ENCODE measurements at places on chromosomes 12 and 14.

GRCh38 chr12:2649201-2650030 is 145.4 kb upstream of the FKBP4 start:
- DNase-seq = no peak

DNA sequence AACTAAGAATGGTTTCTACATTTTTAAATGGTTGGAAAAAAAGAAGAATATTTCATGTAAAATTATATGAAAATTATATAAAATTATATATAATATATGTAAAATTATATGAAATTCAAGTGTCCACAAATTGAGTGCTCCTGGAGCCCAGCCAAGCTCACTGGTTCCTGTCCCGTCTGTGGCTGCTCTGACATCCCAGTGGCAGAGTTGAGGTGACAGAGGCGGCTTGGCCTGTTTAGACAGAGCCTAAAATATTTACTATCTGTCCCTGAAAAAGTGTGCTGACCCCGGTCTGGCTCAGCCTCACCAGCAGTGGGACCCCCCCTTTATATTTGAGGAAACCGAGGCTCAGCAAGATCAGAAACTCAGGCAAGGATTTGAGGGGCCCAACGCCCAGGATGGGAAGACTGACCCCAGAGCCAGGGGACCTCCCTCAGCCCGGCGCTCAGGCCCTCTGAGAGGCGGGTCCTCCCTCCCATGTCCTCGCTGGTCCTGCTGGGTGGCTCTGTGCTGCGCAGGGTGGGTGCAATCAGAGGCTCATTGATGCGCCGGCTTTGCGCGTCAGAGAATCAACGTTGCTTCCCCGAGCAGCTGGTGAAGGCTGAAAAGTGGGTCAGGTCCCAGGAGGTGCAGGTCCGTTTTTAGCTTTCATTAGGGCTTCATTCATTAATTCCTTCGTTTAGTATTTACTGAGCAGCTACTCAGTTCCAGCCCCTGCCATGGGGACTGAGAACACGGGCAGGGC is 21.5 kb upstream of the BEGAIN start:
- no peak for DNase-seq

DNA sequence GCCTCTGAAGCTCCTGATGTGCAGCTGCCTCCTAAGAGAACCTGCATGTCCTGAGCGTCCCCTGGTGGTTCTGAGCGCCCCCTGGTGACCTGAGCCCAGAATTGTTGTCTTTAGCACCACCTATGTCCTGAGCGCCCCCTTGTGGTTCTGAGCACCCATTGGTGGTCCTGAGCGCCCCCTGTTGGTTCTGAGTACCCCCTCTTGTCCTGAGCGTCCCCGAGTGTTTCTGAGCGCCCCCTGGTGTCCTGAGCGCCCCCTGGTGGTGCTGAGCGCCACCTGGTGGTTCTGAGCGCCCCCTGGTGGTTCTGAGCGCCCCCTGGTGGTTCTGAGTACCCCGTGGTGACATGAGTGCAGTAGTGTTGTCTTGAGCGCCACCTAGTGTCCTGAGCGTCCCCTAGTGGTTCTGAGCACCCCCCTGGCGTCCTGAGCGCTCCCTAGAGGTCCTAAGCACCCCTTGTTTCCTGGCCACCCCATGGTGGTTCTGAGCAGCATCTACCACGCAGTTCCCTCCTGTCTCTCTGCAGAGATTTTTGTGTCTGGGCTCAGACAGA is 782.5 kb downstream of the TMEM121 start:
- peak; percentile 82 for DNase-seq

- DNase-seq = no peak
These were observed 18.7 kb upstream of the SERPINA6 start for GRCh38 chr14:94341656-94342333.

DNA sequence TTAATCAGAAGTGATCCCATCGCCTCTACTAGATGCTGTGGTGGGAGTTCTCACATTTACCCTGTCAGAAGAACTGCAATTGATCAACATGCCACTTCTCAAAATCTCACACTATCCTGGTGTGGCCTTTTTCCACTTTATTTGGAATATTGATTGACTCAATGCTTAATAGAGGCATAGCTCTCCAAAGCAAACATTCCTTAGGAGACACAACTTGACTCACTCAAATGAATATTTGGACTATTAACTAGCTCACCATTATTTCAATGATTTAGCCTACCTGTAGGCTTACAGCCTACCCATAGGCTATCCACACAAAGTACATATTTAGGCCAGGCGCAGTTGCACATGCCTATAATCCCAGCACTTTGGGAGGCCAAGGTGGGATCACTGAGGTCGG is 186.5 kb downstream of the KLHL28 start:
- no peak for DNase-seq

- DNase-seq = no peak
These were observed 20.5 kb downstream of the SLC38A2 start for GRCh38 chr12:46351886-46352650.

- DNase-seq = no peak
These were observed 592.9 kb downstream of the FSCB start for GRCh38 chr14:43914041-43914693.

- no peak for DNase-seq
These were observed 150.3 kb downstream of the SMOC1 start for GRCh38 chr14:70029296-70030132.

DNA sequence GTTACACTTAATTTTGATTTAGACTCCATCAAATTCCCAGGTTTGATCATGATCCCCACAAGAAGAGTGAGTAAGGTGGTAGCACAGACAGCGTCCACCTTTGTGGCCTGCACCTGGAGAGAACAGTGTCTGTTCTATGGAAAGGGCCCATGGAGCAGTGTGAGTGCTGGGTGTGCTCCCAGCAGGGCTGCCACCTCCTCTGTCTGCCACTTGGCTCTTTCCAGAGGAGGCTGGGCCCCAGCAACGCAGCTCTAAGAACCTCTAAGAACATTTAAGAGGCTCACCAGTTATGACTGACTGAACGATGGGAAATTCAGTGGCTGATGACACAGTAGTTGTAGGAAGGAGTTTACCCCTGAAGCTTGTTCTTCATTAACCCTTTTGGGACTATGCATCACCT is 17.3 kb downstream of the VDR start:
- no peak for DNase-seq

GRCh38 chr14:52351233-52352060 is 37.3 kb downstream of the PTGER2 start:
- no peak for DNase-seq

- DNase-seq = no peak
These were observed 865 bp upstream of the ZFP36L1 start for GRCh38 chr14:68793734-68794129.

- peak; percentile 74 for DNase-seq
These were observed 48.7 kb upstream of the LALBA start for GRCh38 chr12:48618541-48618940.

GRCh38 chr14:104858811-104859426 is 6.1 kb upstream of the CEP170B start:
- DNase-seq = no peak

DNA sequence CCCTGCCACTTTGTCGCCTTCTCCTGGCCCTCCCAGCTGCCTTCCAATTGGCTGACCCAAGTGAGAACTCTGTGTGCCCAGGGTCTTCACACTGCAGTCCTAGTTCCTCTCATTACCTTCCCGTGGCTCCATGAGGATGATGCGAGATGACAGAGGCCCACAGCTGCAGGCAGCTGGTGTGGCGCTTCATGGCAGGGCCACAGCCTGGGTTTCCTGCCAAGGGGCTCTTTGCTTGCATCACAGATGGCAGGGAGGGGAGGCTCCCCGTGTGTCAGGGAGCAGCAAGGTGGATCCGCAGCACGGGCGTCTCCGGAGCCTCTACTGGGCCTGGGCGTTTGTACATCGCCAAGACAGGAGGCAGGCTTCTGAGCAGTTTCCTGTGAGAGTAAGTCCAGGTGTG is 28.9 kb downstream of the DEGS2 start:
- DNase-seq = no peak

DNA sequence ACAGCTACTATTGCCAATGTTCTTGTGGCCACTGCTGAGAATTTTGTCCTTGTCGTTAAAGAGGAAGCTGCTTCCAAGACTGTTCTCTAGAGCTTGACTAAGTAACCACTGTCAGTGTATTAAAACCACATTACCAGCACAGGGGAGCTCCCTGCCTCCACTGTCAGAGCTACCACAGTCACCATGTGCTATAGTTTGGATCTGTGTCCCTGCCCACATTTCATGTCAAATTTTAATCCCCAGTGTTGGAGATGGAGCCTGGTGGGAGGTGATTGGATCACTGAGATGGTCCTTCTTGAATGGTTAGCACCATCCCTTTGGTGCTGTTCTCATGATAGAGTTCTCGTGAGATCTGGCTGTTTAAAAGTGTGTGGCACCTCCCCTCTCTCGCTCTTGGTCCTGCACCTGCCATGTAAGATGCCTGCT is 23.2 kb upstream of the RAP1B start:
- DNase-seq = peak; percentile 29

GRCh38 chr12:65510584-65511050 is 232.1 kb downstream of the MSRB3 start:
- DNase-seq = no peak

- no peak for DNase-seq
These were observed 8.2 kb upstream of the SERPINA11 start for GRCh38 chr14:94460631-94461416.

DNA sequence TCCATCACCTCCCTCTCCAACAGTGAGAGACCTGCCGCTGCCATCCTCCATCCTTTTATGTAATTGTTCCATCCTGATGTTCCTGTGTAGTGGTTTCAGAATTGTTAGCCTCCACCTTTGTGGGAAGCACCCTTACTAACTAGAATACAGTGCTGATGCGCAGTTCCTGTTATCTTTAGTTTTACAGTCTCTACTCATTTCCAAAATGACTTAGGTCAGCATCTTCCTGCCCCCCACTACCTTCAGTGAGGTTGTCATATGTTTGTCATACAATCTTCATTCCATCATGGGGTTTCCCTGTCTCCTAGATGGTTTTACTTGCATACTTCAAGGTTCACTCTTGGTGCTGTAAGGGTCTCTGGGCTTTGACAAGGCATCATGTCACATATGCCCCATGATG is 69.8 kb downstream of the EML1 start:
- DNase-seq = no peak

GRCh38 chr12:1670358-1671268 is 20.3 kb upstream of the ADIPOR2 start:
- no peak for DNase-seq

DNA sequence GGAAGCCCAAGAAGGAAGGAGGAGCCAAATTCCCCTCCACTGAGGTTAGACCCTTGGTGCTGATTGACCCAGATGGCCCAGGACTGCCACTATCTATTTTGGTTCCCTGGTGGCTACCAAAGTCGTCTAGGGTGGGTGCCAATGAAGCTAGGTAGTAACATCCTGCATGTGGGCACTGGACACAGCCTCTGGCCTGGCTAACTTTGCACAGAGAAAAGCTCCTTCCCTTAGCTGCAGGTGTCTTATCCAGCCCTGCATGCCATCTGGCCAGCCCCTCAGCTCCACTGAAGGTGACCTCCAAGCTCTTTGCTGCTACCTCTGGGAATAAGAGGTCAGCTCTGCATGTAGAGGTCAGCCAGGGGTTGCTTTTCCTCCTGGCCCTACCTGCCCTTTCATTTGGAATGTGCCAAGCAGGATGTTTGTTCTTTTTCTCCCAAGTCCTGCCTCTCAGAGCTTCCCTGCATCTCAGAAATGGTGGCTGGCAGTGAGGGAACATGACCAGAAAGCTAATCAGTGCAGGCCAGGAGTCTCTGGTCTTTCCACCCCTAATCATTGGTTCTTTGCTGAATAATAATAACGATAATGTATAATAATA is 34.0 kb downstream of the JDP2 start:
- no peak for DNase-seq

DNA sequence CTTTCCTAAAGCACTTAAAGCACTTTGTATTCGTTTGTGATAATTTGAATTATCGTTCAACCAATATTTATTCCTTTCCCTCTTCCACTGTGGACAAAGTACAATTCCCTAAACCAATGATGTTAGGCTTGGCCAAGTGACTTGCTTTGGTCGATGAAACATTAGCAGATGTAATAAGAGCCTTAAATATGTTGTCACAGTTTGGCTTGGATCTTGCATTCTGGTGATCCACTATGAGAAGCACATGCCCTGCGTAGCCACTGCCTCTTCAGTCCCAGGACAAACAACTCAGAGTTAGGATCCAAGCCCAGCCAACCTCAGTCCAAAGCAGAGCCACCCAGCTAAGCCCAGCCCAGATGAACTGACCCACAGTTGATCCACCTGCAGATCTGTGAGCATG is 8.4 kb upstream of the C12orf75 start:
- no peak for DNase-seq

- no peak for DNase-seq
These were observed 41.5 kb upstream of the DYNC1H1 start for GRCh38 chr14:101922866-101923265.
